Mesenchymal stem cell (in vitro differentiated cells and primary cell): ENCODE measurements at places on chromosomes 13 and 19.

DNA sequence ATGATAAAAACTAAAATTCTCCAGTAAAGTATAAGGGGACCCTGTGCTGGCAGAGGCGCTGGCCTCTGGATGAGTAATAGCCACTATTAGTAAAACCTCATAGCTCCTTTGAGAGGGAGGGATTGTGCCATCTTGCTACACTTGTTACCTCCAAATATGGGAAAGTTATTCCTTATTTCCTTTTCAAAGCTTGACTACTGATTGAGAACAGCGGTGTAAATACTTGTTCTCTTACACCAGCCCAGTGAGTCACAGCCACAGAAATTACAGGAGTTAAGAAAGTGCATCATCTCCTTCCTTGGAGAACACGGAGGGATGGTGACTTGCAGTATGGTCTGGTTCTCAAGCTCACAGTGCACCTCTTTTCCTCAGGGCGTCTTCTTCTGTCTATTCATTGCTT lies 379.0 kb downstream of the EFNB2 start:
- peak; percentile 97 for DNase-seq
- H3K27me3 ChIP-seq = no peaks in the 10 kb centered on the region
- H3K36me3 ChIP-seq = no peaks in the 10 kb centered on the region
- H3K27ac ChIP-seq = peak overlapping the region; percentile 95

DNA sequence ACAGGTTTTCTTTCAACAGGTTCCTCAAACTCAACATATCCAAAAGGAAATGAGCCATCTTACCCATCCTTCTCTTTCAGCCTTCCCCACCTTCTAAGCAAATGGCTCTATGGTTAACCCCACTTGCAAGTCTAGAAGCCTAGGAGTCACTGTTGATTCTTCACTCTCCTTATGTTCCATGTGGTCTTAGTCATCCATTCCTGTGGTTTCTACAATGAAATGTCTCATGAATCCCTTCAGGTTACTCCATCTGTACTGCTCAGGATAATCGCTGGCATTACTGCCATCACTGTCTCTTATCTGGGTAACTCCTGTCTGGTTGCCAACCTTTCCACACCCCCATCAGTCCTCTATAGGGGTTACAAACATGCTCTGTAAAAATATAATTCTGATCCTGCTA lies 381.3 kb downstream of the ENOX1 start:
- H3K36me3 ChIP-seq = no peaks in the 10 kb centered on the region
- peak; percentile 72 for DNase-seq
- no peak overlapping the region for H3K4me3 ChIP-seq
- no peaks in the 10 kb centered on the region for H3K4me1 ChIP-seq
- H3K27me3 ChIP-seq = no peaks in the 10 kb centered on the region

GRCh38 chr19:49801966-49802661 lies 11.0 kb downstream of the FUZ start:
- H3K36me3 ChIP-seq = peaks cover 94% of the 10 kb centered on the region
- DNase-seq = peak; percentile 86
- no peak overlapping the region for H3K27ac ChIP-seq
- peak overlapping the region; percentile 63 for H3K4me3 ChIP-seq
- peaks cover 3% of the 10 kb centered on the region for H3K4me1 ChIP-seq
- no peaks in the 10 kb centered on the region for H3K27me3 ChIP-seq

- no peak overlapping the region for H3K4me3 ChIP-seq
- no peaks in the 10 kb centered on the region for H3K36me3 ChIP-seq
- peaks cover 24% of the 10 kb centered on the region for H3K4me1 ChIP-seq
- H3K27ac ChIP-seq = peak overlapping the region; percentile 9
- DNase-seq = no peak
These were observed 49.5 kb downstream of the CRYL1 start for GRCh38 chr13:20475927-20476691.

- H3K4me1 ChIP-seq = peaks cover 4% of the 10 kb centered on the region
- peak overlapping the region; percentile 48 for H3K27ac ChIP-seq
- H3K27me3 ChIP-seq = no peaks in the 10 kb centered on the region
- H3K4me3 ChIP-seq = no peak overlapping the region
- H3K36me3 ChIP-seq = no peaks in the 10 kb centered on the region
These were observed 6.4 kb upstream of the IPO5 start for GRCh38 chr13:97946951-97947588.

- no peak overlapping the region for H3K27ac ChIP-seq
- no peaks in the 10 kb centered on the region for H3K4me1 ChIP-seq
- no peaks in the 10 kb centered on the region for H3K36me3 ChIP-seq
- DNase-seq = peak; percentile 39
- no peak overlapping the region for H3K4me3 ChIP-seq
These were observed 40.7 kb upstream of the DOCK9 start for GRCh38 chr13:99018418-99019180.

- H3K36me3 ChIP-seq = no peaks in the 10 kb centered on the region
- peak; percentile 48 for DNase-seq
- no peak overlapping the region for H3K4me3 ChIP-seq
- H3K27ac ChIP-seq = no peak overlapping the region
These were observed 1589.1 kb upstream of the SPRY2 start for GRCh38 chr13:81929988-81930387.

GRCh38 chr13:20057963-20058362 lies 99.4 kb downstream of the ZMYM2 start:
- no peak overlapping the region for H3K4me3 ChIP-seq
- no peaks in the 10 kb centered on the region for H3K27me3 ChIP-seq
- H3K27ac ChIP-seq = no peak overlapping the region
- no peaks in the 10 kb centered on the region for H3K4me1 ChIP-seq
- DNase-seq = no peak

GRCh38 chr13:95254339-95254738 lies 46.9 kb downstream of the ABCC4 start:
- DNase-seq = no peak
- no peaks in the 10 kb centered on the region for H3K27me3 ChIP-seq
- no peak overlapping the region for H3K4me3 ChIP-seq
- H3K27ac ChIP-seq = peak overlapping the region; percentile 95

DNA sequence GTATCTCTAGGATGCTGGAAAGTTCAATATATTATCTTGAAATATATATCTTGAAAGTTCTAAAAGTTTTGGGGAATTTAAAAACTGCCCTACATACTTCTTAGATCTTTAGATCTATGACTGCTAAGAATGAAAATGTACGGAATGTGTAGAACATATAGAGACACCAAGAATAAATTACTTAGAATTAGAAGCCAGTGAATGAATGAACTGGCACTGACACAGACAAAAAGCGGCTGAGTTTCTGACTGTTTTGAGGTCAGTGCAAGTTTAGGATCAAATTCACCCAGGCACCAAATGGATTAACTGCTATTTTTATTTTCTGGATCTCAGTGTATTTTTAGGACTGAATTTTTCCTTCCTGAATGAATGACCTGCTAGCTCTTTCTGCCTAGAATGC lies 411.2 kb downstream of the KCTD12 start:
- no peaks in the 10 kb centered on the region for H3K27me3 ChIP-seq
- H3K27ac ChIP-seq = no peak overlapping the region
- DNase-seq = no peak
- H3K36me3 ChIP-seq = no peaks in the 10 kb centered on the region

DNA sequence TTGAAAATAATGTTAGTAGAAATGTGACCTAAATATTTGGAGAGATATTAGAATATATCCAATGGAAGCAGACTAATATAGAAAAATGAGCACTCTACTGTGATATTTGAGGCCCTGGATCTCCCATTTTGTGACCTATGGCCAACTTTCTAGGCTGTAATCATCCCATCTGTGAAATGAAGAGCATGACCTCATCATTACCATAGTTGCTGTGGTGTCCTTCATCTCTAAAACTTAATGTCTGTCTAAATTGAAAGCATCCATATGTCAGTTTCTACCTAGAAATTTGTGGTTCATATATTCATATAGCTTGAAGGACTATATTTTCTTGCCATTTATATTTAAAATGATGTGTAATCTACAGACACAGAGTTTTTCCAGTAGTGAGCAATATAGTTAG lies 41.6 kb downstream of the PAN3 start:
- H3K4me3 ChIP-seq = no peak overlapping the region
- no peaks in the 10 kb centered on the region for H3K27me3 ChIP-seq
- H3K4me1 ChIP-seq = peaks cover 1% of the 10 kb centered on the region
- no peak overlapping the region for H3K27ac ChIP-seq

- no peaks in the 10 kb centered on the region for H3K27me3 ChIP-seq
- H3K27ac ChIP-seq = no peak overlapping the region
- H3K36me3 ChIP-seq = peaks cover 62% of the 10 kb centered on the region
- peak; percentile 83 for DNase-seq
These were observed 36.6 kb downstream of the ZSWIM4 start for GRCh38 chr19:13831537-13832467.

- H3K4me3 ChIP-seq = no peak overlapping the region
- no peaks in the 10 kb centered on the region for H3K4me1 ChIP-seq
- H3K36me3 ChIP-seq = no peaks in the 10 kb centered on the region
- H3K27ac ChIP-seq = no peak overlapping the region
- no peaks in the 10 kb centered on the region for H3K27me3 ChIP-seq
These were observed 83.3 kb upstream of the ZNF536 start for GRCh38 chr19:30288911-30289310.

- H3K36me3 ChIP-seq = no peaks in the 10 kb centered on the region
- peak; percentile 62 for DNase-seq
- H3K27ac ChIP-seq = no peak overlapping the region
These were observed 17.1 kb downstream of the COG6 start for GRCh38 chr13:39672378-39673132.

GRCh38 chr19:11418094-11418548 lies 993 bp downstream of the RGL3 start:
- peaks cover 59% of the 10 kb centered on the region for H3K27me3 ChIP-seq
- no peak for DNase-seq
- no peak overlapping the region for H3K4me3 ChIP-seq
- peaks cover 34% of the 10 kb centered on the region for H3K4me1 ChIP-seq
- H3K27ac ChIP-seq = no peak overlapping the region
- peaks cover 2% of the 10 kb centered on the region for H3K36me3 ChIP-seq
